Stimulated activated naive B cell treated with anti-CD40 and anti-IgM and Interleukin-4, amounts not matched to agents 10 μg/mL and 1 μg/mL and 100 μg/mL, for 72 hours (primary cell): ENCODE measurements at places on chromosomes 7 and 10.
A peak's percentile ranks its signal among the peaks of the same experiment; 100 is the strongest.

GRCh38 chr10:20959242-20959641 lies 62.1 kb upstream of the NEBL start:
- no peaks in the 10 kb centered on the region for H3K36me3 ChIP-seq
- peaks cover 3% of the 10 kb centered on the region for H3K27me3 ChIP-seq
- DNase-seq: no peak
- H3K4me1 ChIP-seq: no peaks in the 10 kb centered on the region
- no peak overlapping the region for H3K4me3 ChIP-seq
- H3K27ac ChIP-seq: no peak overlapping the region

- no peak overlapping the region for H3K4me3 ChIP-seq
- no peak for DNase-seq
- H3K4me1 ChIP-seq: no peaks in the 10 kb centered on the region
- peaks cover 4% of the 10 kb centered on the region for H3K27me3 ChIP-seq
Observed at GRCh38 chr7:36088553-36088952, 64.5 kb upstream of the EEPD1 start.

DNA sequence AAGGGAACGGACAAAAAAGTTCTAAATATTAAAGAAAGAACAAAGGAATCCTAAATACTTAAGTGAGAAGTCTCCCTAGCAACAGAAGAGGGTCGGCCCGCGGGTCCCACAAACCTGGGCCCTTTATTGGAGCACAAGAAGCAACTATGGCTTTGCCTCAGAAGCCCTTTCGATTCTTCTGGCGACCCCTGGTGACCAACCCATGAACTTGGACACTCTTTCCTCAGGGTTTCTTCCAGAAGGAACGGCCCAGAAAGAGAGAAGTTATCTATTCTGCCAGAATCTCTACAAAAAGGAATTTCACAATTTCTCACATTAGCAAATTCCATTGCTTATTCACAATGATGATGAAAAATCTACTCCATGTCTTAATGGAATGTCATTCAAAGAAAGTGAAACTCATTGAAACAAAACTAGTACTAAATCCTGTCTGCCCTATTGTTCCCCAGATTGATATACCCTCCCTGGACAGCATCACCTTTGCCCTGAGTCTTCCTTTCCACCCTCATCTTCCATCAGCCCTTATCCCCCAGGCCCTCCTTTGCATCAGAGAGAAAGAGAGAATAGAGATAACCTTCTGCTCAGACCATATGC lies 43.7 kb downstream of the CPVL start:
- no peak overlapping the region for H3K4me3 ChIP-seq
- H3K27ac ChIP-seq: no peak overlapping the region
- DNase-seq: no peak
- H3K36me3 ChIP-seq: no peaks in the 10 kb centered on the region

DNA sequence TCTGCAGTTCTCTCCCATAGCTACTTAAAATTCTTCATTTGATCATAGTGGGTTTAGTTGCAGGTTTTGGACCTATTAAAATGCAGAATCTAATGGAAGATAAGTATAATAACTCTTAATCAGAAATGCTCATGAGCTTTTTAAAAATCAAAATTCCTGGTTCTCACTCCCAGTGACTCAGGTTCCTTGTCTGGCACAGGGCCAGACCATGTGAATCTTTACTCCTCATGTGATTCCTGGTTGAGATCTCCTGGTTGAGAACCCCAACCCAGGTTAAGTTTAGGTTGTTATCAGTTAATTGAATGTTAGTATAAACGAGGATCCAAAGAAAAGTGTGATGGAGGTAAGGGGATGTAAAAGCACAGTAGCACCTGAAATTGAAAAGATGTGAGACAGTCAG lies 17.5 kb upstream of the TRUB1 start:
- H3K4me3 ChIP-seq: no peak overlapping the region
- peaks cover 4% of the 10 kb centered on the region for H3K4me1 ChIP-seq
- no peak for DNase-seq
- H3K27me3 ChIP-seq: peaks cover 3% of the 10 kb centered on the region

GRCh38 chr7:142689439-142690120 lies 59.7 kb upstream of the PRSS1 start:
- H3K4me3 ChIP-seq: no peak overlapping the region
- DNase-seq: no peak
- H3K4me1 ChIP-seq: peaks cover 6% of the 10 kb centered on the region
- H3K27ac ChIP-seq: no peak overlapping the region
- no peaks in the 10 kb centered on the region for H3K27me3 ChIP-seq

GRCh38 chr10:71810048-71810750 lies 36.9 kb upstream of the VSIR start:
- H3K4me3 ChIP-seq: no peak overlapping the region
- peaks cover 32% of the 10 kb centered on the region for H3K27me3 ChIP-seq
- no peaks in the 10 kb centered on the region for H3K4me1 ChIP-seq
- H3K27ac ChIP-seq: no peak overlapping the region

GRCh38 chr7:35185908-35186731 lies 67.8 kb downstream of the TBX20 start:
- peaks cover 18% of the 10 kb centered on the region for H3K4me1 ChIP-seq
- H3K27me3 ChIP-seq: peaks cover 30% of the 10 kb centered on the region
- H3K4me3 ChIP-seq: peak overlapping the region; percentile 87
- DNase-seq: no peak

DNA sequence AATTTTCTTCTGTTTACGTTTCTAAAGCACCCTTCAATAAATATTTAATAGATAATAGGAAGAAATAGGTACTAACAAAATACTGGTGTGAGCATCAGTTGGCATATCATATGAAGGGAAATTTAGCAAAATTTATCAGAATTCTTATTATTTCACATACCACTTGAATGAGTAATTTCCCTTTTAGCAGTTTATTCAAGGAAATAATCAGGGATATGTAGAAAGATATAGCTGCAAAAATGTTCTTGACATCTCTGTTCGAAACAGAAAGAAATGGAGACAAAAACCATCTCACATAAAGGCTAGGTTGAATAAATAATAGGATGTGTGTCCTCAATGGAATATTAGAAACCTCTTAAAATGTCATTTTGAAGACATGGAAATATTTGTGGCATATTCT lies 35.8 kb upstream of the PIP4K2A start:
- H3K4me3 ChIP-seq: no peak overlapping the region
- no peak for DNase-seq
- peaks cover 2% of the 10 kb centered on the region for H3K36me3 ChIP-seq
- no peaks in the 10 kb centered on the region for H3K27me3 ChIP-seq
- no peaks in the 10 kb centered on the region for H3K4me1 ChIP-seq

GRCh38 chr7:50779427-50779826 lies 3.3 kb downstream of the GRB10 start:
- no peaks in the 10 kb centered on the region for H3K36me3 ChIP-seq
- no peak overlapping the region for H3K27ac ChIP-seq
- peaks cover 30% of the 10 kb centered on the region for H3K27me3 ChIP-seq
- no peak for DNase-seq

- DNase-seq: no peak
- H3K27me3 ChIP-seq: peaks cover 10% of the 10 kb centered on the region
Observed at GRCh38 chr10:52775132-52775647, 2.6 kb upstream of the MBL2 start.

GRCh38 chr10:62171791-62172190 lies 96.9 kb downstream of the RTKN2 start:
- H3K4me3 ChIP-seq: no peak overlapping the region
- DNase-seq: no peak
- peaks cover 15% of the 10 kb centered on the region for H3K36me3 ChIP-seq
- no peak overlapping the region for H3K27ac ChIP-seq
- no peaks in the 10 kb centered on the region for H3K27me3 ChIP-seq

DNA sequence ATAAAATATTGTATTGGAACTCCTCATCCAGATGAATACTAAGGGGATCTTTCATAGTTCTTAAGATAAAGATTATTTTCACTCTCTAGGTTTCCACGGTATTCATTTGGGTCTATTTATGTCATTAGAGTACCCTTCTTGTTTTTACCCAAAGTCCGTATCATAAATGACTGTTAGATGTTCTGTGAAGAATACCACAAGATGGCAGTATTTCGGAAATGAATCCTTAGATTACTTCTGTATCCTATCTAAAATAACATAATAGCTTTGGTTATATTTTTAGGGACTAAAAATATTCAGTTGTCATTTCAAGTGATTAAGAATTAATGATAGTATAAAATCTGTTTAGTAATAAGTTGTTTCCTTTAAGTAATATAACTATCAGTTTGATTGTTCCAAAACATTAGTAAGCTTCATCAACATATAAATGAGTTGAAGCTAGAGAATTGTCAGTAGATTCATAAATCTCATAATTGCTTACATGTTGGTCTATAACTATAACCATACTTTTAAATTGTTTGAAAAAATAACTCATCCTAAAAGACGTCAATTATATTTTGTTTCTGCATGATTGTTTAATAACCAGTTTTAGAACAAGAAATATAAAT lies 337.5 kb upstream of the KCND2 start:
- no peaks in the 10 kb centered on the region for H3K4me1 ChIP-seq
- H3K27ac ChIP-seq: no peak overlapping the region
- no peaks in the 10 kb centered on the region for H3K27me3 ChIP-seq
- no peaks in the 10 kb centered on the region for H3K36me3 ChIP-seq

DNA sequence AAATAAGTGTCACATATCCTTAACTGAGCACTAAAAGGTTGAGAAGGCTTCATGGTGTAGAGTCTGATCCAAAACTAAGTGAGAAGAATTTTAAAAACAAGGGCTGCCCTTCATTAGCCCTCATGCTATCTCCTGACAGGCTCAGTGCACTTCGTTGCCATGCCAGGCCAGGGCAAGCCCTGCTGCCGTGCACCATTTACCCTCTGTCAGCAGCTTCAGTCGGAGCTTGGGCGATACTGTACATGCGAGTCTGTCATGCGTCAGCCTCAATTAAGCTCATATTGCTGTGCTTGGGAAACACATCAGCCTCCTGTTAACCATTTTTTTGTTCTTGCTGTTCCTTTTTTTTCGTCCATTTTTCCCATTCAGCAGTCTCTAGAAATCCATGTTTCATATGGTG lies 166.6 kb downstream of the VTI1A start:
- H3K4me1 ChIP-seq: no peaks in the 10 kb centered on the region
- no peak for DNase-seq
- H3K4me3 ChIP-seq: no peak overlapping the region
- H3K36me3 ChIP-seq: peaks cover 40% of the 10 kb centered on the region

GRCh38 chr7:14765731-14766130 lies 136.8 kb downstream of the DGKB start:
- DNase-seq: no peak
- H3K4me3 ChIP-seq: no peak overlapping the region
- no peak overlapping the region for H3K27ac ChIP-seq
- no peaks in the 10 kb centered on the region for H3K4me1 ChIP-seq

GRCh38 chr7:11436316-11436715 lies 395.7 kb downstream of the THSD7A start:
- H3K27me3 ChIP-seq: no peaks in the 10 kb centered on the region
- no peaks in the 10 kb centered on the region for H3K36me3 ChIP-seq
- no peaks in the 10 kb centered on the region for H3K4me1 ChIP-seq
- no peak for DNase-seq
- no peak overlapping the region for H3K27ac ChIP-seq

DNA sequence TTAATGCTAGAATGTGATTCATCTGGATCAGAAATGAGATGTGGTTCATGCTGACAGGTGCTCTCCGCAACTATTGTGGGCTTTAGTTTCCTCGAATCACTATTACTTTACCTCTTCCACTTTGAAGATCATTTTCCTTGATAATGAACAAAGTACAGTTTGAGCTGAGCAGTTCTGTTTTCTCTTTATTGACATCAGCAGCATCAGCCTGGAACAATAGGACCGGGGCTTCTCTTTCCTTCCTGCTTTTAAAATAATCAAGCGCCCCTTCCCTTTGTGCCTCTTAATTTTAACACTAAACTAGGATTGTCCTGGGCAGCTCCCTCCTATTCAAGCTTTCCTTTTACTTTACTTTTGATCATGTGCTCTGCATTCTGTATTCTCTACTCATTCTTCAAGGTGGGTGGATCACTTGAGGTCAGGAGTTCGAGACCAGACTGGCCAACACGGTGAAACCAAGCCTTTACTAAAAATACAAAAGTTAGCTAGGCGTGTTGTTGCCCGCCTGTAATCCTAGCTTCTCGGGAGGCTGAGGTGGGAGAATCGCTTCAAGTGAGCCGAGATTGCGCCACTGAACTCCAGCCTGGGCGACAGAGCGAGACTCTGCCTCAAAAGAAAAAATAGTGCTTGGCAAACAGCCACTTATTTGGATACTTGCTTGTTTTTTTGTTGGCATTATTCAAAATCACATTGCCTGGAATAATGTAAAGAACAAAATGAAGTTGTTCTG lies 67.0 kb upstream of the RHEB start:
- DNase-seq: no peak
- H3K36me3 ChIP-seq: peaks cover 25% of the 10 kb centered on the region
- H3K4me1 ChIP-seq: no peaks in the 10 kb centered on the region
- H3K27ac ChIP-seq: peak overlapping the region; percentile 48
- no peak overlapping the region for H3K4me3 ChIP-seq

- no peak overlapping the region for H3K4me3 ChIP-seq
- peak; percentile 50 for DNase-seq
- H3K27me3 ChIP-seq: peaks cover 52% of the 10 kb centered on the region
- H3K36me3 ChIP-seq: no peaks in the 10 kb centered on the region
- H3K4me1 ChIP-seq: peaks cover 21% of the 10 kb centered on the region
Observed at GRCh38 chr10:78981257-78981969, 87.4 kb upstream of the ZMIZ1 start.

DNA sequence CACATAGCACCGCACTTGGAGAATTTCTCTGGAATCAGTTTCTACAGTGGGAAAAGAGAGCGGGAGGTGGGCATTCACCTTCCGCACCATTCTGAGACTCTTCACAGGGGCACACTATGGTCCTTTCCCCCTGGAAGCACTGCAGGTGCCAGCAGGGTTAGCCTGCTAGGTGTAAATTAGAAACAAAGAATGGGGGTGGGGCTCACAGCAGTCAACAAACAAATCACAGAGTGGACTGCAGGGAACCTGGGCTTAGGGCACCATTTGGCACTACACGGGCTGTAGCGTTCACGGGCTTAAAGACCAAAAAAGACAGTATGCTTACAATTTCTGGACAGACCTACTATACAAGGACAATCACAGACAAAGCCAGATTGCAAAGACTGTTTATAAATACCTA lies 8.0 kb upstream of the PKD1L1 start:
- H3K4me3 ChIP-seq: no peak overlapping the region
- H3K27me3 ChIP-seq: no peaks in the 10 kb centered on the region
- peaks cover 28% of the 10 kb centered on the region for H3K36me3 ChIP-seq
- H3K4me1 ChIP-seq: peaks cover 8% of the 10 kb centered on the region
- DNase-seq: no peak
- no peak overlapping the region for H3K27ac ChIP-seq

DNA sequence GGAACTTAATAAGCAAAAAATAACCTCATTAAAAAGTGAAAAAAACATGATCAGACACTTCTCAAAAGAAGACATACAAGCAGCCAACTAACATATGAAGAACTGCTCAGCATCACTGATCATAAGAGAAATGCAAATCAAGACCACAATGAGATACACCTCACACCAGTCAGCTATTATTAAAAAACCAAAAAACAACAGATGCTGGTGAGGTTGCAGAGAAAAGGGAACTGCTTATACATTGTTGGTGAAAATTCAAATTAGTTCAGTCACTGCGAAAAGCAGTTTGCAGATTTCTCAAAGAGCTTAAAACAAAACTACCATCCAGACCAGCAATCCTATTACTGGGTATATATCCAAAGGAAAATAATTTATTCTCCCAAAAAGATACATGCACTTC lies 513.3 kb downstream of the MDFIC start:
- H3K4me1 ChIP-seq: peaks cover 11% of the 10 kb centered on the region
- H3K36me3 ChIP-seq: no peaks in the 10 kb centered on the region
- no peak overlapping the region for H3K27ac ChIP-seq
- H3K27me3 ChIP-seq: no peaks in the 10 kb centered on the region
- H3K4me3 ChIP-seq: no peak overlapping the region
